ENCODE measurements at places on chromosomes 16 and 17. TPM values are rescaled to one million over a fixed set of nuclear protein-coding genes. Genes with fewer than 3 reads are reported as not detected.

C17orf107 gene
- 7.9 TPM for total RNA-seq

CSH2 gene
- total RNA-seq = not detected

PPL gene
- 335 TPM for total RNA-seq

TMEM114 gene
- total RNA-seq = not detected

ALOX12B gene
- 91.4 TPM for total RNA-seq

DNA sequence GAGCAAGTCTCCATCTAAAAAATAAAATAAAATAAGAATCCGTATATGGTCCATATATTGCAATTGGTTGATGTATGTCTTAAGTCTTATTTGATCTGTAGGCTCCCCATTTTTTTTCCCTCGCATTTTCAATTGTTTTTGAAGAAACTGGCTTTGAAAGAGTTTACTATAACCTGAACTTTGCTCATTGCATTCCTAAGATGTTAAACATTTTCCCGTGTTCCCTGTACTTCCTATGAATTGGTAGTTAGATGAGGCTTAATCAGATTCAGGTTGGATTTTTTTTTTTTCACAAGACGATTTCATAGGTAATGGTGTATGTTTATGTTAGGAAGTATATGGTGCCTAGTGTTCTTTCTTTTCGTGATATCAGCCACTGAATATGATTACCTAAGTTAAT lies 3.3 kb downstream of the LRRC36 start:
- no peak for DNase-seq
- H3K4me3 ChIP-seq = no peak overlapping the region
- H3K27me3 ChIP-seq = no peaks in the 10 kb centered on the region
- H3K4me1 ChIP-seq = peaks cover 15% of the 10 kb centered on the region
- H3K27ac ChIP-seq = no peak overlapping the region
- H3K36me3 ChIP-seq = no peaks in the 10 kb centered on the region

- no peak overlapping the region for H3K4me3 ChIP-seq
- no peaks in the 10 kb centered on the region for H3K36me3 ChIP-seq
- DNase-seq = no peak
- H3K27ac ChIP-seq = no peak overlapping the region
- peaks cover 31% of the 10 kb centered on the region for H3K4me1 ChIP-seq
These were observed 3.7 kb upstream of the FOXL1 start for GRCh38 chr16:86574646-86575045.

DNA sequence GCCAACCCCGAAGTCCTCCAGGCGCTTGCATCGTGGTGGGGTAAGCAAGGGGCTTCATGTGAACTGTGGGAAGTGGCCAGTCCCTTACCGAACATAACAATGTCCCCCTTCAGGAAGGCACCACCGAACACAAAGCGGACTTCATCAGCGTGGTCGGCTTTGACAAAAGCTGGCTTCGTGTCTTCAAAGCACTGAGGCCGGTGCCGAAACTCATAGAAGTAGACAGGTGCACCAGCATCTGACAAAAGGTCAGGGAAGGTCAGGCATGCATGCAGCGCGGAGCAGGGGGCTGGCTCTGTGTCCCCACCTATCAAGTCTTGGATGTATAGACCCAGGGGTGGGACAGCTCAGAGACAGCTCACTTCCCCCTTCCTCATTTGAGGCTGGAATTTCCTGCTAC lies 16.6 kb upstream of the CES1 start:
- H3K27me3 ChIP-seq = peaks cover 43% of the 10 kb centered on the region
- no peak for DNase-seq
- no peak overlapping the region for H3K27ac ChIP-seq

Measured in suprapubic skin (tissue), 4 donors.